ENCODE measurements at places on chromosomes 5 and 9.
A peak's percentile ranks its signal among the peaks of the same experiment; 100 is the strongest.

- no peak for DNase-seq
These were observed 132.6 kb downstream of the PLK2 start for GRCh38 chr5:58327289-58327688.

GRCh38 chr9:114836769-114837168 is 30.9 kb upstream of the TNFSF15 start:
- DNase-seq, result no peak

DNA sequence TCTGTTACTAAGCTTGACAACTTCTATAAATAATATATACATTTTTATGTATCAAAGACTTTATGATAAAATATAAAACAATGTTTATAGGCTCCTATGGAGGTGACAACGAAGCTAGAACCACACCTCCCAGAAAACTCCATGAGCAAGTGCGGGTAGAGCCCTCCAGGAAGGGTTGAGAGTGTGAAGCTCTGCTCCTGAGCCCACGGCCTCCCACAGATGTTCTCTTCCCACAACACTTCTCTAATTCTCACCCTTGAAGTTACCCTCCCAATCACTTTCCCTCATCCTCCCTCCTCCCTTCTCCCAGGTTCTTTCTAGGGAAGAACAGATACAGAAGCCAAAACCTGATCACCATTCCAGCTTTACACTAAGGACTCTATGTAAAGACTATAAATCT is 427.6 kb downstream of the SPOCK1 start:
- DNase-seq, result no peak

DNA sequence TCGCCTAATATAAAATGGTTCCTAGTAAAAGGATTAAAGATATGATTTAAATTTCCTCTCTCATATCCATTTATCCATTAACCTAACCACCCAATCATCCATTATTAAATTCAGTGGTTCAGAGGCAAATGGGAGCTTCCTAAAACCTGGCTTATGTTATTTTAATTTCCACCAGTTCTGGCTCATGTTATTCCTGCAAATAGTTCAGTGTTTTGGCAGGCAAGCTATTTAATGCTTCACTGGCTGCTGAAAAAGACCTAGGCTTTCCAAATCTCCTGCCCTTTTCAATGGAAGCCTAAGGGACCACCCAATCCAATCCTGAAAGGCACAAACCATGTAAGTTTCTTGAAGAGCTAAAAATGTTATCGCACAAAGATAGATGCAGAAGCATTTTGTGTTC is 52.3 kb downstream of the POC5 start:
- DNase-seq, result no peak

DNA sequence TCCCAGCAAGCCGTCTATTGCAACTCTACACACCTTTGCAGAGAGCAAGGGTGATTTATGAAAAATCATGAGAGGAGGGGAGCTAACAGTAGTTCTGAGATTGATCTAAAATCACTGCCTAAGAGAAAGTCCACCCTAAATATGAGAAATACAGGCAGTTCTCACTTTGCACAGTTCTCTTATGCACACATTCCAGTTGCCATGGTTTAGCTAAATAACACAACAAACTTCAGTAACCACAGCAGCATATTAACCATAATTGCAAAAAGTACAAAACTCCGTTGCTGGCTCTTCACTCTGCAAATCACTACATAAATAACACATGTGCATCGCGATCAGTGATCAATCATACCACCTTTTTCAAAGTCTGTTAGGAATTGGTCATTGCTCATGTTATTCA is 31.1 kb downstream of the PGGT1B start:
- no peak for DNase-seq

DNA sequence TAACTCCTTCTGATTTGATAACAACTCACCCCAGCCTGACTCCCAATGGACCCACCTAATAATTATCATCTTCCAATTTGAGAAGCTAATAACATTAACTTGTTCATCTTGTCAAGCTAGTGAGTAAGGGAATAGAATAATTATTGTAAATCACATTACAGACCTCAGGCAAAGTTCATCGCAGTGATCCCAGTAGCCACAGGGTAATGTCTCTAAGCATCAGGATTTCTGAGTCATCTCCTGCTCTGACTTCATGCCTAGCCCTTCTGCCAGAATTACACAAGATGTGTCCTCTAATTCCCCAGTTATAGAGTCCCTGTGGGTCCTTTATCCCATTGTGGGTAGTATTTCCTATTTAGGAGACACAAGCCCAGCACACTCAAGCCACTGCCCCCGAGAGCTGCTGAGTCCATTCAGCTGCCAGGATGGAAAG is 365.7 kb downstream of the DEPDC1B start:
- no peak for DNase-seq

DNA sequence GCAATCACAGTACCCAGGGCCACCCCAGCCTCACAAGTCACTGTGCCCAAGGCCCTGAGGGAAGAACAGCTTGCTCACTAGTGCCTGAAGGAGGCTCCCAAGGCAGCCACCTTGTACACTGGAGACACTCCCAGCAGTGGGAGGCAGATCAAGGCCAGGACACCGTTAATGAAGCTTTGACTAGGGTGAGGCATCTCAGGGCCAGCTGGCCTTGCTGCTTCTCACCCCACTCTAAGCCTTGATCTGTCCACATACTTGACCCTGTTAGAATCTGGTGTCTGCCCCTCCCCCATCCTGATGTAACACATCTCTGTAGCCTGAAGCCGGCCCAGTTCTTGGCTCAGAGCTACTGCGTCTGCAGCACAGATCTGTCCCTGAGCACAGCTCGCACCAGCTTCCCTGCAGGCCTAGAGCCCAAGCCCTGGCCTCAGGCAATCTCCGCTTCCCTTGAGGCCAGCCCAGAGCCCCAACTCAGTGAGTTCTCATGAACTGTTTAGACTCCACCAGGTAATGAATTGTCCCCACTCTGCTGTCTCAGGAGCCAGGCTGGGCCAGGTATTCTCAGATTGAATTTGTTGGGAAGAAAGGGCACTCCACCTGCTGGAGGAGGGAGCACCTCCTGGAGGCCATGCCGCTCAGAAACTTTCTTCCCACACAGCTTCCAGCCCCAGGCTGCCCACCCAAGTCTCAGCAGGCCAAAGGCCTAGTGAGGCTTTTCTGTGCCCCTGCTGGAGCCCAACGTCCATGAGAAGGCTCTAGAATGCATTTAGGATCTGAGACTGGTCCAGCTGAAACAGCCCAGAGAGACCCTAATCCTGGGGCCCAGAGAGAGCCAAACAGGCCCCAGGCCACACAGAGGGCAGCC is 13.4 kb upstream of the JADE2 start:
- peak; percentile 5 for DNase-seq

GRCh38 chr5:6384856-6385255 is 6.5 kb upstream of the MED10 start:
- no peak for DNase-seq
